ENCODE measurements at places on chromosomes 6 and 20.

DNA sequence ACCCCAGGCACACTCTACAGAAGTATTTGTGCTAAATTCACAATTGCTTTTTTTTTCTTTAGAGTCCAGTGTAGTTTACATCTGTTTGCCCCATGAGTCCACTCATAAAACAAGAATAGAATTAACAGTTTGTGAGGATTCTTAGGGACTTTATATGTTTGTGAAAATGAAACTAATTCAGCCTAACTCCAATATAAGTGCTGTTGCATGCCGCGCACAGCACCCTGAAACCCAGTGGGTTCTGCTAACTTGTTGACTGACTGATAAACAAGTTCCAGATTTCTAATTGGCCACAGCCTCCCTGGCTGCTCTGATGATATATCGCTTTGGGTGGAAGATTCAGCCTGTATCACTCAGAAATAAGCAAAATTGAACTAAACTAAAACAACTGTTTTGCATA is 561.4 kb downstream of the PKHD1 start:
- no peak for DNase-seq

DNA sequence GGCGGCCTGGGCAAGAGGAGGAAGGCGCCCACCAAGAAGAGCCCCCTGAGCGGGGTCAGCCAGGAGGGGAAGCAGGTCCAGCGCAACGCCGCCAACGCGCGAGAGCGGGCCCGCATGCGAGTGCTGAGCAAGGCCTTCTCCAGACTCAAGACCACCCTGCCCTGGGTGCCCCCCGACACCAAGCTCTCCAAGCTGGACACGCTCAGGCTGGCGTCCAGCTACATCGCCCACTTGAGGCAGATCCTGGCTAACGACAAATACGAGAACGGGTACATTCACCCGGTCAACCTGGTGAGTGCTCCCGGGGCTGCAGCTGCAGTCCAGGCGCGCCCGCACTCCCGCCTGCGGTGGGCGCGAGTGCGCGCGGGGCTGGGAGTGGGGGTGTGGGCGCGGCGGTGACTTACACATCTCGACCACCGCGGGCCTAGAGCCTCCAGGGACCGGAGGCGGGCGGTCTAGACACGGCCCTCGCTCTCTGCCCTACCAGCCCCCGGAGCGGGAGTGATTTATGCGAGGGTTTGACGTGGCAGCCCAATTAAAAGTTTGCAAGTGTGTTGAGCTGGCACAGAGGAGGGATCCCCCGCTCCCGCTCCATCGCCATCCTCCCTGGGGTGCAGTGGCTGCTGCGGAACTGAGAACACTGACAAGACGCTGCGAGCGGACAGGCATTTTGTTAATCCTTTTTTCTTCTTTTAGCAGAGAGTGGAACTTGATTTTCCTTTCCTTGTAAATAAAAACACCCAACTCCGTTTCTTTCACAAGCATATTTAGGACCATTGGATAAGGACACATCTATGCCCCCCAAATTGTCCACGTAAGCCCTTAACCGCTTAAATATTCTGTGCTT is 867 bp downstream of the TCF21 start:
- DNase-seq: no peak

DNA sequence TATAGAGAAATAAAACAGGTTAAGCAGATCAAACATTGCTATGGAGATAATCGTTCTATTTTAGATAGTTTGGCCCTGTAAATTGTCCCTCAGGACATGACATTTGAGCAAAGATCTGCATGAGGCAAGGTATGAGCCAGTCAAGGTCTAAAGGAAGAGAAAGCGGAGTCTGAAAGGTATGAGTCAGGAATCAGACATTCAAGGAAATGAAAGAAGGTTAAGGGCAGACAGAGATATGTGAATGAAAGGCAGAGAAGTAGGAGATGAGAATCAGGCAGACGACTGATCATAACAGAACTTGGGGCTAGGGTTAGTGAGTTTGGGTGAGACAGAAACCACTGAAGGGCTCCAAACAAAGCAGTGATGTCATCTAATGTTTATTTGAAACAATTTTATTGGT is 775.8 kb downstream of the MAFB start:
- DNase-seq: no peak

- no peak for DNase-seq
These were observed 475.7 kb downstream of the CD83 start for GRCh38 chr6:14593286-14593685.

DNA sequence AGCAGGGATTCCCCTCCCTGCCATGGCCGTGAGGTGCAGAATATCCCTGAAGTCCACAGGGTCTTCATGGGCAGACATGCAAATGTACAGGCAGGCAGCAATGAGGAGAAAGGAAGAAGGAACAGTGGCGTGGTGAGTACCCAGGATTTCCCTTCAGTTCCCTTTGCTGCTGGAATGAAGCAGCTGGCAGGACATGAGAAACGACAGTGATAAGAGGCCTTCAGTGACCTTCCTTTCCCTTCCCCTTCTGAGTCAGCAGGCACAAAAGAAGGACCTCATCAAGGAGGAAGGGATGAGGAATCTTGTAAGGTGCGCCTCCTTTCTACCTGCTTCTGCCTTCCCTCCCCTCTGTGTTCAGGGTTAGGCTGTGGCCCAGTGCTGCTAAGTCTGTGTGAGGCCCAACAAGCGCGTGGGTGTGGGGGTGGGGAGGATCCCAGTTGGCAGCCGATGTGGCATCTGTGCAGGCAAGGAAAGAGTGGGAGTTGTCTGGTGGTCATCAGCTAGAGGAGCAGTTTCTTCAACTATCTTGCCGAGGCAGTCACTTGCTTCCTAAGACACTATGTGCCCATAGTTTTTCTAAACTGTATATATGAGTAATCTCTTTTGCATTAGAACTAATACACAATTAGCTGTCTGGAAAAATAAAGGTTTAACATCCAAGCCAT is 29.5 kb upstream of the FBXO9 start:
- DNase-seq: no peak

GRCh38 chr20:33653900-33654596 is 8.1 kb upstream of the C20orf144 start:
- DNase-seq: no peak

DNA sequence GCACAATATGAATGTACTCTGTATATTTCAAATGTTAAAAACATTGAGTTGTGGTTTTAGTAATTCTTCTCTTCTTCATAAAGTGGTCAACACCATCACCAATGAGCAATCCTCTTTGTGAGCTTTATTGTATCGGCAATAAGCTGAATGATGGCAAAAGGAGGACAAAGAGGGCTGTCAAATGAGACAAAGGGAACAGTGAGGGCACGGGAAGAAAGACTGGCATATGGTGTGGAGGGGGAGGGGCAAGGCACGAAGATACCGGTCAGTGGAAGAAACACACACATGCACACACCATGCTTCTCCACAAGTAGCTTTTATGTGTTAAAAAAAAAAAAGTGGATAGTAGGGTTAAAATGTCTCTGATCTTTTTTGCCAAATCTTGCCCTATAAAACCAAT is 506.8 kb upstream of the CITED2 start:
- DNase-seq: no peak

DNA sequence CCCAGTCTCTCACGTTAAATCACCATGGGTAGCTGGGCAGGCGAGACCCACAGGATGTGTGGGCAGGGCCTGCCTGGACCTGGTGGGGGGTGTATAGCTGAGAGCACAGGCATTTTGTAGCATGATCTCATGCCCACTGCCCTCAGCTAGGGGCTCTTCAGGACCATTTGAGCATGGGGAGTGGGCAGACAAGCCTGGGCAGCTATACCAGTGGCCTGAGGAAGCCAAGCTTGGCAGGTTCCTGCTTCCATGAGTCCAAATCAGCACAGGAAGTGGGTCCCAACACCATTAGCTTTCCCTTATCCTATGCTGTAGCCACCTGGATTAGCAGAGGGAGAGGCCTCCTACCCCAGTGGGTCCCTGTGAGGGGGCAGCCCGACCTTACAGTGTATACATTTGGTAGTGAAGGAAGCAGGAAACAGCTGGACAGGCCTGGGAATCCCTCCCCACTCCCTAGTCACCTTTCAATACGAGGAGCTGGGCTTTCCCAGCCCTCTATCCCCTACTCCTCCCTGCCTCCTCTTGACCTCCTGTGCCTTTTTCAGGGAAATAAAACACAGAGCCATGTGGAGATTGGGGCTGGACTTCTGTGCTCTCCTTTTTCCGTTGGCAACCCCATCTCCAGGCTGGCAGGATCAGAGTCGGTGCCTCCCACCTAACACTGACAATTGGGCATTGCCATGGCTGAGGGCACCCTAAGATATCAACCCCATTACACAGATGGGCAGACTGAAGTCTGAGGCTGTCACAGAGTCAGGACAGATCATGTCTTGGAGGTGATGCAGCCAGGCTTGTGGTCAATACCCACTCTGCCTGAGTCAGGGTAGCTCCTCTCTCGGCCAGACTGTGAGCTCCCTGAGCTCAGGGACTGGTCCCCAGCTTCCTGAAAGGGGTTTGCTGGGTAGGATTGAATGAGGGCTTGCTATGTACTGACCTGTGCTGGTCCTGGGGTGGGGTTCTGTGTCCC is 59.8 kb downstream of the MRPL14 start:
- no peak for DNase-seq

GRCh38 chr6:118621799-118622470 is 29.5 kb downstream of the CEP85L start:
- DNase-seq: no peak

GRCh38 chr6:150230164-150230561 is 87.3 kb downstream of the PPP1R14C start:
- no peak for DNase-seq

- DNase-seq: no peak
These were observed 41.0 kb downstream of the ZNF292 start for GRCh38 chr6:87196275-87196842.

- DNase-seq: no peak
These were observed 35.8 kb upstream of the BHLHE23 start for GRCh38 chr20:63042448-63043071.

- DNase-seq: no peak
These were observed 93.1 kb downstream of the PRND start for GRCh38 chr20:4814696-4815252.

DNA sequence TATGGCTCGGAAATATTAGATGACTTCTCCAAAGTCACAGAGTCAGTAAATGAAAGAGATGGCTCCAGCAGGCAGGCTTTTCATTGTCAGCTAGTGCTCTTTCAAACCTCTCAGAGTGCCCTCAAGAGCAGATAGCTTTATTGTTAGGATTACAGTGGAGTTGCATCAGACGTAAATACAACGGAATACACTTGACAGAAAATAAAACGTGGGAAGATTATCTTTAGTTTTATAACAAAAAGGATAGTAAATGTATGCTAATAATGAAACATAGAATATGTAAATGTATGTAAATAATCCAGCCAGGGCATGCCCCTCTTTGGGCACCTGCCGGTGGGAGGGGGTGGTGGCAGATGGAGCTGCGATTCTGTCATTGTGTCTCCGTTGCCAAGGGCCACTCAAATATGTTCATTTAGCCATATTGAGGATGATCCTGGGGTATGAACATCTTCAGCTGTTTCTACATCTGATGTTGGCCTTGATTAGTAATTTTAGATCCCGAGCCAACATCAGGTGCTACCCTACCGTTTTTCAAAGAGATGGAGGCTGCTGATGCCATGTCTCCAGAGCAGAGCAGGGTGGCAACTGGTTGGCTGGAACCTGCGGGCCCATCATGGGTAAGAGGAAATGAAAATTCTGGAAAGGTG is 358.3 kb upstream of the SULF2 start:
- no peak for DNase-seq

GRCh38 chr6:46011188-46012085 is 4.2 kb downstream of the CLIC5 start:
- DNase-seq: peak; percentile 52

- no peak for DNase-seq
These were observed 112.6 kb upstream of the SLC24A3 start for GRCh38 chr20:19099596-19100545.

- no peak for DNase-seq
These were observed 115.4 kb downstream of the ZFP64 start for GRCh38 chr20:52076164-52076563.

DNA sequence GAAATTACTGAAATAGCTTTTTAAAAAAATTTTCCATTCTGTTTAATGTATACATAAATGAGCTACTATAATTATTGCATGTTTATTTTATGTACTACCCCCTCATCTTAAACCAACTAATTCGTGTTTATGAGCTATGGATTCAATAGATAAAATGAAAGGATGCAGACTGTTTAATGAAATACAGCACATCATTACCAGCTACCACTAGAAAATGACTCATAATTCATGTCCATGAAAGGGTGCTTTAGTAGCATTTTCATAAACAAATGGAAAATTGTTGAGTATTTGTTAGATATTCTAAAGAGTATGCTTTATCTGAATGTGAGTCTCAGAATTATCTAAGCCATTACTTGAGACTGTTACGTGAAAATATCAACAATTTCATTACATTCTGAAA is 1590.1 kb downstream of the HACE1 start:
- DNase-seq: no peak

All from stimulated activated CD4-positive, alpha-beta T cell treated with anti-CD3 and anti-CD28 coated beads, Interleukin-4, amount 100 ng/mL, for 48 hours (primary cell).